Purkinje cell (primary cell): ENCODE measurements at places on chromosomes 13 and 19. TPM values are rescaled to one million over a fixed set of nuclear protein-coding genes. Genes with fewer than 3 reads are reported as not detected.

The FRY gene
- 59.7 and 67.9 TPM in 2 replicates for polyA plus RNA-seq

The SLC6A16 gene
- polyA plus RNA-seq = 0.69 TPM in 1 of 2 replicates, not detected in the other

The ZMYM2 gene
- 28.4 and 49.5 TPM in 2 replicates for polyA plus RNA-seq

The ANGPTL8 gene
- polyA plus RNA-seq = not detected in 2 replicates

The CD70 gene
- polyA plus RNA-seq = 2.3 TPM in 1 of 2 replicates, not detected in the other

The IRGC gene
- not detected in 2 replicates for polyA plus RNA-seq

The THSD1 gene
- polyA plus RNA-seq = 0.16 and 0.43 TPM in 2 replicates

The NCR1 gene
- polyA plus RNA-seq = not detected in 2 replicates

The ZNF471 gene
- polyA plus RNA-seq = 3.4 and 7.1 TPM in 2 replicates

The ZNF254 gene
- polyA plus RNA-seq = 19.8 and 22.4 TPM in 2 replicates

The ATP4A gene
- polyA plus RNA-seq = not detected in 2 replicates

The TOMM40 gene
- 1.8 and 2.7 TPM in 2 replicates for polyA plus RNA-seq

The SIAH3 gene
- polyA plus RNA-seq = 18.3 and 27.0 TPM in 2 replicates

The CCDC70 gene
- not detected in 2 replicates for polyA plus RNA-seq

The SLC7A9 gene
- 0.63 and 3.4 TPM in 2 replicates for polyA plus RNA-seq
